Fibroblast of skin of left biceps (primary cell): ENCODE measurements at places on chromosomes 1 and 21.

DNA sequence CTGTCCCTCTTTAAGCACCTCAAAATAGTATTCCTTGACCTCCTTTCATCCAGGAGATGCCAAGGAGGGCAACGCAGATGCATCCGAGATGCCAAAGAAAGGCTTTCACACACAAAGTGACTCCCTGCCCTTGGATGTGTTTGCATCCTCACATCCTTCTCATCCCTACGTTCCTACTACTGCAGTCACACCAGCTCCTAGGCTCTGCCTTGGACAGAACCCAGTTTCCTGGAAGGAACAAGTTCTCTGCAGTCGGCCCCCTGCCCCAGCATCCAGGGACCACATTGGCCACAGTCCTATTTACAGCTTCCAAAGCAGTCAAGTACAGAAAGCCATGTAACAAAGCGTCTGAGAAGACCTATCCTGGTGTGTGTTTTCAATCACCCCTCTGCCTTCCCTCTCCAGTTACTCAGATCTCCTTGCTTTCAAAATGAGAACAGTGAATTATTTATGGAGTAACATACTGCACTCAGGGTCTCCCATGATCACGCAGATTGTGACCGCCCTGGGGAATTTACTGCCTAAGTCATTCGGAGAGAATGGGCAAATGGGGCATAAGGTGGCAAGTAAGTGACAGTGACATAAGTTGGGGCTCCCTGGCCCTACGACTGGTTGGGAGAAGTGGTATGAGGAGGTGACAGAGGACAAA is 21.8 kb upstream of the SRP9 start:
- DNase-seq: no peak

DNA sequence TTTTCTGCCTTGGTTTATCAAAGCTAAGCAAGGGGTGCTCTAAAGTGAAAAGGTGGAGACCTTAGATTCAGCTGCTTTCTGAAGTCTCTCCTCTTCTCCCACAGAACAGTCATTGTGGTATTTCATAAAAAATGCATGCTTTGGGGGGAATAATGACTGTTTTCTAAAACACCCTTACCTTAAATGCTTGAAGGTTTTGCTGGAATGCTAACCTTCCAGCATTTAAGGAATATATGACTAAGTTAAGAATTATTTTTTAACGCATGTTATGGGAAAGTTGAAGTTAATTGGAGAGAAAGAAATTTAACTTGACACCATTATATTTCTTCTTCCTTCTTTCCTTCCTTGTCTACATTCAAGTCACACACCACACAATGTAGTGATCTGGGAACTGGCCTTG is 162.5 kb downstream of the ROR1 start:
- no peak for DNase-seq

- DNase-seq: no peak
These were observed 51.0 kb downstream of the LPAR3 start for GRCh38 chr1:84841971-84842370.

- no peak for DNase-seq
These were observed 25.0 kb upstream of the DDX59 start for GRCh38 chr1:200694738-200695137.

- no peak for DNase-seq
These were observed 7.0 kb downstream of the NTNG1 start for GRCh38 chr1:107147843-107148242.
